Left colon (tissue), 2 donors: ENCODE measurements at places on chromosomes 7 and 10. TPM values are rescaled to one million over a fixed set of nuclear protein-coding genes. Genes with fewer than 3 reads are reported as not detected.

The IDI2 gene
- not detected for total RNA-seq

The CPA5 gene
- total RNA-seq, result not detected

The ASZ1 gene
- not detected for total RNA-seq

- no peak for DNase-seq
Measured at GRCh38 chr10:122290833-122291532, 19.9 kb downstream of the BTBD16 start.
